Panc1 (cell line): ENCODE measurements at places on chromosomes 6 and 20. TPM values are rescaled to one million over a fixed set of nuclear protein-coding genes. Genes with fewer than 3 reads are reported as not detected.

DNA sequence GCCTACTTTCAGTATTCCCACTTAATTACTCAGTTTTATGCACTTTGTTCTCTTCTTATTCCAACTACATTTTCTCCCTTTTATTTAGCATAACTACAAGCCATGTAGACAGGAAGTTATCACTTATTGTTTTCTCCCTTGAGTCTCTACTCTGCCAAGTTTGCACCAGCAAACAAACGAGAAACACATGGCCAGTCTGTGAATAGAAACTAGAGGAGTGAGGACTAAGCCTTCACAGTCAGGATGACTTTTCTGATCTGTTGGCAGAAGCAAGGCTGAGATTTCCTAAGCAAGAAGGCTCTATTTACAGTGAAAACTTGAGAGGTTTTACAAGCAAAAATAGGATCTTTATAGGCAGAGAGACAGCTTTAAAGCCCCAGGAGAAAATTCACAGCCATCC lies 69.8 kb upstream of the TINAG start:
- no peaks in the 10 kb centered on the region for H3K36me3 ChIP-seq
- DNase-seq = no peak
- no peaks in the 10 kb centered on the region for H3K27me3 ChIP-seq
- H3K4me3 ChIP-seq = no peak overlapping the region

- H3K27me3 ChIP-seq = no peaks in the 10 kb centered on the region
- H3K4me1 ChIP-seq = no peaks in the 10 kb centered on the region
- no peak overlapping the region for H3K4me3 ChIP-seq
- no peak for DNase-seq
- H3K27ac ChIP-seq = no peak overlapping the region
These were observed 68.5 kb downstream of the MAP3K5 start for GRCh38 chr6:136723780-136724179.

DNA sequence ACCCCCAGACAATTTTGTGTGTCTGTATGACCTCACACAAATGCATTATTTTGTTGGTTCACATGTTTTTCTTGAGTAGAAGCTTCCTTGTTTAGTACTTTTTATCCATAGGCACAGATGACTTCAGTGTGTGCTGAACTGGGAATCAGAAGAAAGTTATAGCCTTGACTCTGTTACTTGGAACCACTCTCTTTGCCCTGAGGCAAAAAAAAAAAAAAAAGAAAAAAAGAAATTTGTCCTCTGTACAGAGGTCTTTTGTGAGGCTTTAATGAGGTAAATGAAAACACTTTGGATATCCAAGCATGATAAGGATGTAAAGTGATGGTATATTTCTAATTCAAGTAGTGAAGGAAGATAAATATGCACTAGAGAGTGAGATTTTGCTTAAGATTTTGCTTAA lies 51.9 kb downstream of the TRMT11 start:
- no peaks in the 10 kb centered on the region for H3K27me3 ChIP-seq
- H3K4me3 ChIP-seq = no peak overlapping the region
- peaks cover 5% of the 10 kb centered on the region; the same call in 1 of the 2 replicates for H3K4me1 ChIP-seq
- H3K36me3 ChIP-seq = peaks cover 6% of the 10 kb centered on the region; the same call in 1 of the 2 replicates
- H3K27ac ChIP-seq = no peak overlapping the region

GRCh38 chr6:43823879-43824702 lies 54.1 kb downstream of the VEGFA start:
- no peaks in the 10 kb centered on the region for H3K27me3 ChIP-seq
- 0 out of 2 replicates have a peak, but pooled peaks cover 6% of the 10 kb centered on the region for H3K4me1 ChIP-seq
- DNase-seq = no peak
- H3K27ac ChIP-seq = no peak overlapping the region

DNA sequence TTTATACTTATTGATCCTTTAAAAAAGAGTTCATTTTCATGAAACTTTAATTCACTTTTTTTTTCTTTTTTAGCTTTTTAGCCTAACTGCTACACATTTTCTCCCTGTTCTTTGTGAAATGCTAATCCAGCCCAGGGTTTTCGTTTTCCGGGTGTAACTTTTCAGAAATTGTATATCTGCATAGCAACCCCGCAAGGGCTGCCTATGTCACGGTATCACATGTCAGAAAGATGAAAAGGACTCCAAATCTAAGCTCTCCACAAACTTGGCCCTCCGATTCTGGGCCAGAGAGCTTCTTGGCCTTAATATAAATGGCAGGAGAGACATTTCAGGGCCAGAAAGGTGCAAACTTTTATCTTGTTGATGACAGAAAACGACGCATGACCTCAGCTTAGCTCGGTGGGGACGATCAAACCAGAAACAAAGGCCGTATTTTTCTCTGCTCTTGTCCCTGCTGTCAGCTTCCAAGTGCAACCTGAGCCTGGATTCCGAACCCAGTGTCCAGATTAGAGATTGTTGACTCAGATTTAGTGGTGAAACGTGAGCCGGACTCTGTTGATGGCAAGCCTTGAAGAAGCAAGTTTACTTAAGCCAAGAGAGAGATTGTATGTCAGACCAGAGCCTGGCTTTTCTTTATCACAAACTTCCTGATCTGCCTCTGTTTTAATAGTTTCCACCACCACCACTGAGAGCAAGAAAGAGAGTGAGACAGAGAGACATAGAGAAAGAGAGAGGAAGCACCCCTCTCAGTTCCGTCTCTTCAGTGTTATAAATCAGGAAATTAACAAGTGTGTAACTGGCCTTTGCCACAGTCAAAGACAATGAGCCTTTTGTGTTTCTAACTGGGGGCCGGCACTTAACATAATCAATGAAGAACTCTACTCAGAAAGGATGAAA lies 157.8 kb downstream of the SCML4 start:
- H3K4me1 ChIP-seq = peaks cover 26% of the 10 kb centered on the region
- DNase-seq = no peak
- H3K36me3 ChIP-seq = no peaks in the 10 kb centered on the region
- no peak overlapping the region for H3K4me3 ChIP-seq
- no peaks in the 10 kb centered on the region for H3K27me3 ChIP-seq

DNA sequence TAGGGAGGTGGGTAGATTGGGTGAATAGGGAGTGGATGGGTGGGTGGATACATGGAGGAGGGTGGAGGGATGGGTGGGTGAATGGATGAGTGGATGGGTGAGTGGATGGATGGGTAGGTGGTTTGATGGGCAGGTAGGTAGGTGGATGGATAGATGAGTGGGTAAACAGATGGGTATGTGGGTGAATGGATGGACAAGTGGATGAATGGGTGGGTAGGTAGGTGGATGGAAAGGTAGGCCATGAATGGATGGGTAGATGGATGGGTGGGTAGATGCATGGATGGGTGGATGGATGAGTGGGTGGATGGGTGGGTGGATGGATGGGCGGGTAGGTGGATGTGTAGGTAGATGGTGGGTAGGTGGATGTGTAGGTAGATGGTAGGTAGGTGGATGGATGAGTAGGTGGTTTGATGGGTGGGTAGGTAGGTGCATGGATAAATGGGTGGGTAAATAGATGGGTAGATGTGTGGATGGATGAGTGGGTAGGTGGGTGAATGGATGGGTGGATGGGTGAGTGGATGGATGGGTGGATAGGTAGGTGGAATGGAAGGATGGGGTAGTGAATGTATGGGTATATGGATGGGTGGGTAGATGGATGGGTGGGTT lies 51.4 kb downstream of the NPEPL1 start:
- H3K36me3 ChIP-seq = no peaks in the 10 kb centered on the region
- peaks cover 3% of the 10 kb centered on the region for H3K27me3 ChIP-seq
- DNase-seq = no peak
- H3K4me1 ChIP-seq = no peaks in the 10 kb centered on the region
- H3K4me3 ChIP-seq = no peak overlapping the region
- H3K27ac ChIP-seq = no peak overlapping the region

DNA sequence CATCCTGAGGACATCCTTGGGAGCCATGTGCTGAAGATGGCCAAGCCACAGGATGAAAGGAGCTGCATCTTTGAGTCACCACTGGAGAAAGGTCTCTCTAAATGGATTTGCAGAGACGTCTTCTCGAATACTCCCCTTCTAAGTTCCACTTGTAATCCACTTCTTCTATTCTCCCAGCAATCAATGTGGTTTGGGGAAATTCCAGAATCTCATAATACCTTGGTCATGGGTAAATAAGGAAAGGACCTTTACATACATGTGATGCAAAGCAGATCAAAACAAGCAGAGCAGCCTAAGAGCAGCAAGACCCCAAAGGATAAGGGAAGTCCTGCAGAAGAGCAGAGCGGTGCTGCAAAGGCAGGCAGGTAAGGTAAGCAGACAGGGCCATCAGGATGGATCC lies 35.3 kb downstream of the TRIM38 start:
- no peak for DNase-seq
- peaks cover 5% of the 10 kb centered on the region for H3K4me1 ChIP-seq
- no peaks in the 10 kb centered on the region for H3K36me3 ChIP-seq
- H3K27ac ChIP-seq = no peak overlapping the region
- H3K27me3 ChIP-seq = no peaks in the 10 kb centered on the region

DNA sequence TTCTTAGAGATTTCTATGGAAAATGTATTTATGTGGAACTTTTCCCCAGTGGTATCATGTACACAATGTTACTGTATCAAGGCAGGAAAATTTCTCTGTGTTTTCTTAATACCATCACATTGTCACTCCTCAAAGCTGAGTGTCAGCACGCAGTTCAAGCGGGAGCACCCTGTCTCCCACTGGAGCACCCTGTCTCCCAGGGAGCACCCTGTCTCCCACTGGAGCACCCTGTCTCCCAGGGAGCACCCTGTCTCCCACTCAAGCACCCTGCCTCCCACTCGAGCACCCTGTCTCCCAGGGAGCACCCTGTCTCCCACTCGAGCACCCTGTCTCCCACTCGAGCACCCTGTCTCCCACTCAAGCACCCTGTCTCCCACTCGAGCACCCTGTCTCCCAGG lies 51.3 kb downstream of the PSMG4 start:
- H3K27me3 ChIP-seq = no peaks in the 10 kb centered on the region; the same call in 1 of the 2 replicates
- no peak overlapping the region for H3K27ac ChIP-seq
- H3K4me3 ChIP-seq = no peak overlapping the region
- no peaks in the 10 kb centered on the region for H3K36me3 ChIP-seq

DNA sequence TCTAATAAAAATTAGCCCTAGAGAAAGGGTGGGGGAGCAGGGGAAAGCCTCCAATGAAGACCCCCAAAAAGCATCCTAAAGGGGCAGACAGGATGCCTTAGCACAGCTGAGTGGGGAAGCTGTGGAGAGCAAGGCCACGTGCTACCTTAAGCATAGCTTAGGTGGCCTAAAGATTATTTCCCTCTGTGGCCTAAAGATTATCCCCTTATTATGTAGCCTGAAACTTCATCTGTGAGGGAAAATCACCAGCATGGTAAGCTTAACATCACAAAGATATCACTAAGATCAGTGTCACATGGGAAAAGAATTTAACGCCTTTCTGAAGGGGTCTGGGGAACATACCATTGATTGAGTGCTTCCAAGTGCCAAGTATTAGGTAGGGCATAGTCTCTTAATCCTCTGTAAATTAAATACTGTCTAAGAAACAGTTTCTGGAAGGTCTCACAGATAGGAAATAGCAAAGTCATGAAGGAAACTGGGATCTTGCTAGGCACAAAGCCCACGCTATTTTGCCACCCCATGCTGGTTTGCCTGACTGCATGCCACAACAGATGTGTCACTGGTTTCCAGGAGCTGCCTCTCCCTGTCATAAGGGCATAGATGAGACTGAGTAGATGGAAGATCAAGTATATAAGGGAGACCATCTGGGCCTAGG lies 170.0 kb downstream of the HACE1 start:
- H3K27ac ChIP-seq = no peak overlapping the region
- H3K4me3 ChIP-seq = no peak overlapping the region
- no peaks in the 10 kb centered on the region for H3K27me3 ChIP-seq
- no peaks in the 10 kb centered on the region; the same call in 1 of the 2 replicates for H3K4me1 ChIP-seq
- no peaks in the 10 kb centered on the region for H3K36me3 ChIP-seq

DNA sequence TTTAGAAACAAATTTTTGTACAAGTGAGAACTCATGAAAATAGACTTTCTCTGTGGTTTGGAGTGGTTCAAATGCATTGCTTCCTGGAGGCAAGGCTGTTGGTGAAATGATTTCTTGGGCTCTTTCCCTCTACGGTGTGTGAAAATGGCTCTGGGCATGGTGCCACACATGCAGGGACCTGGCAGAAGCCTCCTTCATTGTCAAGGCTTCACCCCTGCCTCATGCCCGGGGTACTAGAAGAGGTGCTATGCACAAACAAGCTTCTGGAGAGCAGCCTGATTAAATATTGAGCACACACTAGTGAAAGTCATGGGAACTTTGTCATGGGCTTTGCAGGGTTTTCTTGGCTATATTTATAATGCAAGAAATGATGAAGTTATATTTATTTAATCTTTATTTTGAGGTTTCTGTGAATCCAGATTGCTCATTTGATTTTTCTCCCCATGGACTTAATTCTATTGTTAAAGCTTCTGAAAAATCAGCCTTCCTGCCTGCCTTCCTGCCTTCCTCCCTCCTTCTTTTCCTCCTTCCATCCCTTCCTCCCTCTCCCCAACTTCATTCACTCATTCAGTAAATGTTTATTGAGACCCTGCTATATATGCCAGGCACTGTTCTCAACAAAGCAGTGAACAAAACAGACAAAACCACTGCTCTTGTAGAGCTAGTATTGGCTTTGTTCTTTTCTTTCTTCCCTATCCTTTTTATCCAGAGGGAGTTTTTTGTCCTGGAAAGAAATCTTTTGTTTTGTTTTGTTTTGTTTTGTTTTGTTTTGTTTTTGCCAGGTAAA lies 21.0 kb downstream of the C6orf89 start:
- H3K36me3 ChIP-seq = peaks cover 12% of the 10 kb centered on the region
- H3K27me3 ChIP-seq = no peaks in the 10 kb centered on the region
- DNase-seq = no peak
- no peak overlapping the region for H3K4me3 ChIP-seq
- H3K4me1 ChIP-seq = peaks cover 40% of the 10 kb centered on the region

DNA sequence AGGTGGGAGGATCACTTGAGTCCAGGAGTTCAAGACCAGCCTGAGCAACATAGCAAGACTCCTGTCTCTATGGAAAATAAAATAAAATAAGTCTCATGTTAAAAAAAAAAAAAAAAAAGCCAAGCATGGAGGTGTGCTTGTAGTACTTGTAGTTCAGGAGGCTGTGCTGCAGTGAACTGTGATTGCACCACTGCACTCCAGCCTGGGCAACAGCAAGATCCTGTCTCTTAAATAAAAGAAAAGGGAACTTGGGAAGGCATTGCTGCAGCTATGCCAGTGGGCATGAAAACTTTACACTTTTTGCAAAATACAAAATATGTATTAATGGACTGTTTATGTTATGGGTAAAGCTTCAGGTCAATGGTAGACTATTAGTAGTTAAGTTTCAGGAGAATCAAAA lies 37.5 kb upstream of the REV3L start:
- DNase-seq = no peak
- peaks cover 13% of the 10 kb centered on the region; the same call in 1 of the 2 replicates for H3K4me1 ChIP-seq
- H3K27me3 ChIP-seq = no peaks in the 10 kb centered on the region
- H3K36me3 ChIP-seq = no peaks in the 10 kb centered on the region

- H3K36me3 ChIP-seq = no peaks in the 10 kb centered on the region
- H3K27me3 ChIP-seq = peaks cover 6% of the 10 kb centered on the region; the same call in 1 of the 2 replicates
- DNase-seq = no peak
- no peaks in the 10 kb centered on the region for H3K4me1 ChIP-seq
These were observed 11.2 kb upstream of the GPRC6A start for GRCh38 chr6:116840091-116840490.

GRCh38 chr6:29553268-29554057 lies 6.1 kb downstream of the UBD start:
- no peaks in the 10 kb centered on the region for H3K4me1 ChIP-seq
- H3K4me3 ChIP-seq = no peak overlapping the region
- no peak for DNase-seq
- H3K36me3 ChIP-seq = no peaks in the 10 kb centered on the region

The SUMO4 gene
- total RNA-seq = 1.1 TPM

The UNC5CL gene
- 0.36 TPM for total RNA-seq

The VIP gene
- not detected for total RNA-seq

The SLC22A1 gene
- total RNA-seq = 0.98 TPM

The HDGFL1 gene
- total RNA-seq = not detected

The TAGAP gene
- total RNA-seq = 0.13 TPM

The SCRT2 gene
- total RNA-seq = not detected

The OSBPL2 gene
- 41.4 TPM for total RNA-seq

The TREM2 gene
- total RNA-seq = not detected

The VGLL2 gene
- not detected for total RNA-seq
